ENCODE measurements at places on chromosomes 13 and 19. TPM values are rescaled to one million over a fixed set of nuclear protein-coding genes. Genes with fewer than 3 reads are reported as not detected.

Gene SLC10A2
- total RNA-seq = not detected

Gene HCN2
- 2.8 TPM for total RNA-seq

Gene SCEL
- total RNA-seq = not detected

DNA sequence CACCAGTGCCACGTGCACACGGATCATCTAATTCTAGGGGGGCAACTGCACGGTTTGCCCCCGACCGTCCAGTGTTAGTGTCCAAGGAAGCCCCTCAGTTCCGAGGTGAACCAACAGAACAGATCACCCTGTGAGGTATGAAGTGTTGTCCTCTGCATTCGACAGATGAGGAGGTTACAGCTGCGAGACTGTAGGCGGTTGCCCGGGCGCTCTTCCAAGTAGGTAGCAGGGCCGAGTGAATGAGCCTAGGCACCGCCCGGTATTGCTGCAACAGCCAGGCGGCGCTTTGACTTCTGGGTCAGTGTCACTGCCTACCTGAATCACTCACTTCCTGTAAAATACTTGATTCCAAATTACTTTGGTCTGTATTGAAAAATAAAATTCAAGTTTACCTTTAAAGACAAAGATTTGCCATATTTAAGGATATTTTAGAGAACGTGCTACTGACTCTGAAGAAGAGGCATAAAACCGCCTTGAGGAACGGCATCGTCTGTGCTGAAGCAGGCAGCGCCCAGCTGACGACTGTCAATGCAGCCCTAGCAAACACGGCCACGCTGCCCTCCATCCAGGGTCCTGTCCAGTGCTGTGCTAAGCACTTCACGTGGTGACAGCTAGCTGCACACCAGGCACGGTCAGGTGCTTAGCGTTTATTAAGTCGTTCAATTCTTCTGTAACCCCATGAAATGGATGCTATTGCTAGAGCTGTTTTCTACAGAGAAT is 19.3 kb upstream of the RASA3 start:
- DNase-seq = no peak

DNA sequence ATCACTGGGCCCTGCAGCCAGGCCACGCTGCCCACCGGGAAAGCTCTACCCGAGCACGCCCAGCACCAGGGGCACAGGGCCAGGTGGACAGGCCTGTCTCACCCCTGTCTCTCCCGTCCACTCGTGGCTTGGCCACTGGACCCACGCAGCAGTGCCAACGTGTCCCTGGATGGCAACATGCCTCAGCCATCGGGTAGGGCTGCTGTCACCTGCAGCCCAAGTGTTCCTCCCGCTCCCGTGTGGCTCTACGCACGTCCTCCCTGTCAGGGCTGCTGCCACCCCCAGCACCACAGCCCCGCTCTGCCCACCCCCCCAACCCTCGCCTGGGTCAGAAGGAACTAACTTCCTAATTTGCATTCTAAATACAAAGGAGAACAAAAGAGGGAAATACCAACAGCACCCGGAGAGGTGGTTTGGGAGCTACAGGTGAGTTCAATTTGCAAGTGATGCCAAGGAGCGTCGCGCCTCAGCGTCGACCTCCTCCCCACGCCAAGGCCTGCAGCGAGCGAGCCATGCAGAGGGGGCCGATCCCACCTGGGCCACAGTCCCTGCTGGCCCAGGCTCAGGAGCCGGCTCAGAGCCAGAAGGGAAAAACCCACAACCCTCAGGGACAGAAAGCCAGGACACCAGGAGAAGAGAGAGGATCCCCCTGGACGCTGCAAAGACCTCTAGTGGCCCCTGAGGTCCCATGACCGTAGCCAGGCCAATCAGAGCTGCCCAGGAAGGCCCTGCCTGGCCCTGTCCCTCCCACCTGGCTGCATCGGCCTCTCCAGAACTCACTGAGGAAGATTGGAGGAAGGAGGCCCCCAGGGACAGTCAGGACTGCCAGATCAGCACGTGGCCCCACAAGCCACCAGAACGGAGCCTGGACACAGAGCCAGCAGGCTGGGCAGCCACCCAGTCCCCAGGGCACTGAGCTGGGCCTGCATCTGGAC is 128.4 kb upstream of the SPACA7 start:
- DNase-seq = no peak

GRCh38 chr13:101631395-101631794 is 178.9 kb downstream of the ITGBL1 start:
- no peak for DNase-seq
